Fibroblast of mammary gland (primary cell): ENCODE measurements at places on chromosomes 16 and 17.

- peak; percentile 20 for DNase-seq
Observed at GRCh38 chr17:30961209-30962188, 9.3 kb upstream of the RNF135 start.

GRCh38 chr16:361872-362701, 8.3 kb downstream of the MRPL28 start:
- DNase-seq: peak; percentile 72

DNA sequence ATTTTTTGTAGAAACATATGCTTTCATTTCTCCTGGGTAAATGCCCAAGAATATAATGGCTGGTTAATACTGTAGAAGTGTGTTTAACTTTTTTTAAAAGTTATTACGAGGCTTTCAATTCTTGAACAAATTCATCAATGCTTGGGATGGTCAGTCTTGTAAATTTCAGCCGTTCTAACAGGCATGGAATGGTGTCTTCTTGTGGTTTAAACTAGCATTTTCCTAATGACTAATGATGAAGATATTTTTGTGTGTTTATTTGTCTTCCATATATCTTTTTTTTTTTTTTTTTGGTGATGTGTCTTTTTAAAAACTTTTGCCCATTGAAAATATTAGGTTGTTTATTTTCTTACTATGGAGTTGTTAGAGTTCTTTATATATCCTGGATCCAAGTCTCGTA, 67.1 kb downstream of the MGAT5B start:
- DNase-seq: peak; percentile 30

GRCh38 chr17:39380144-39380543, 21.3 kb downstream of the FBXL20 start:
- DNase-seq: no peak

- no peak for DNase-seq
Observed at GRCh38 chr17:68197091-68197996, 50.5 kb upstream of the AMZ2 start.

DNA sequence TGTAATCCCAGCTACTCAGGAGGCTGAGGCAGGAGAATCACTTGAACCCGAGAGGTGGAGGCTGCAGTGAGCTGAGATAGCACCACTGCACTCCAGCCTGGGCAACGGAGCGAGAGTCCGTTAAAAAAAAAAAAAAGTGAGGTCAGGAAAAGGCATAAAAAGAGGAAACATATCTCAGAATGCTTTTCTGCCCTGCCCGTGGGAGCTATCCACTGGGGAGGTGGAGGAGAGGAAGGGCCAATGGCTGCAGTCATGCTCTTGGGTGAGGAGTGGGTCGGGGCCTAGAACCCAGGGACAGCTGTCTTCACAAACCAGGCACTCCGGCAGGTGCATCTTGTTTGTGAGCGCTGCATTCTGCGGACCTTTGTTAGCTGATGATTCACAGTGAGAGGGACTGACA, 60.0 kb upstream of the CDC42EP4 start:
- no peak for DNase-seq

- DNase-seq: peak; percentile 96
Observed at GRCh38 chr16:86363057-86363490, 147.3 kb upstream of the FOXF1 start.

GRCh38 chr17:34610506-34610905, 31.1 kb downstream of the TMEM132E start:
- no peak for DNase-seq

GRCh38 chr16:59295993-59296736, 562.0 kb upstream of the GOT2 start:
- no peak for DNase-seq

DNA sequence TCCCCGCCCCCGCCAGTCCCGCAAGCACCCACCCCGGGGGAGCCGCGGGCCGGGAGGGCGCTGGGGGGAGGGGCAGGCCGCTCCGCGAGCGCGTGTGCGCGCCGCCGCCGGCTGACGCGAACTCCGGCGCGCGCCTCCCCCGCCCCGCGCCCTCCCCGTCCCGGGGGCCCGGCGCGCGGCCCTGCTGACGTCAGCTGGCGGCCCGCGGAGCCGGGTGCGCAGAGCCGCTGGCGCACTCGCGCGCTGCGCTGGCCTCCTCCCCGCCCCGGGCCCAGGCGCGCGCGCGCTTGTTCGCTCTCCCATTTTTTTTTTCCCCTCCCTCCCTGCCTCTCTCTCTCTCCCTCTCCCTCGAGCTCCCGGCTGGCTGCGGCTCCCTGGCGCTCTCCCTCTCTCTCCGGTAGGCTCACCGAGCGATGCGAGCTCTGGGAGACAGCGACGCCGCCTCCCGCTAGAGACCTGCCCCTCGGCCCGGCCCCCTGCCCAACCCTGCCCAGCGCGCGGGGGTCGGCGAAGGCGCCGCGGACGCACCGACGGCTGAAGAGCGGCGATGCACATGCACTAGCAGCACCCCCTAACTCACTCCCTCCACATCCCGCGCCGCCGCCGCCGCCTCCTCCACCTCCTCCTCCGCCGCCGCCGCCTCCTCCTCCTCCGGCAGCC, at the start of gene GNAO1:
TSS of gene GNAO1 (plus strand) at position 334 of the 660 bp plus-strand sequence. CDS start 747 bp downstream, outside the sequence.
- peak; percentile 43 for DNase-seq

DNA sequence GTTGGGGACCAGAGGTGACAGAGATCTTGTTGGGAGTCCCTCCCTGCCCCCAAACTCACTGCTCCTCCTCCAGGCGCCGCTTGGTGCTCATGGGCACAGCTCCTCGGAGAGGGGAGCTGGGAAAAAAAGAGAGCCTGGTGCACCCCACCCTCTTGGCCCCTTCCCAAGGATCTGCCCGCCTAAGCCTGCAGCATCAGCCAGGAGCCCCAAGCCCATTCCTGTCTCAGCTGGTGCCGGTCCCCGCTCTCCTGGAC, 400 bp downstream of the HCFC1R1 start:
- DNase-seq: peak; percentile 74

DNA sequence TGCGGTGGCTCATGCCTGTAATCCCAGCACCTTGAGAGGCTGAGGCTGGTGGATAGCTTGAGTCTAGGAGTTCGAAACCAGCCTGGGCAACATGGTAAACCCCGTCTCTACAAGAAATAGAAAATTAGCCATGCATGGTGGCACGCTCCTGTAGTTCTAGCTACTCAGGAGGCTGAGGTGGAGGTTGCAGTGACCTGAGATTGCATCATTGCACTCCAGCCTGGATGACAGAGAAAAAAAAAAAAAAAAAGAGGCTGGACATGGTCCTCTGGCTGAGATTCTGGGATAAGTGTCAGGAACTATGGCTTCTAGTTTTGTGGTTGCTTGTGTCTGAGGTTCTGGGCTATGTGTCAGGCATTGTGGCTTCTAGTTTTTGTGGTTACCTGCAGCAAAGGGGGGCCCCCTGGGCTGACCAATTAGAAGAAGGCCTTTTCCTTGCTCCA, 7.0 kb downstream of the KSR1 start:
- no peak for DNase-seq

GRCh38 chr16:65023802-65024201, 98.1 kb downstream of the CDH11 start:
- no peak for DNase-seq

DNA sequence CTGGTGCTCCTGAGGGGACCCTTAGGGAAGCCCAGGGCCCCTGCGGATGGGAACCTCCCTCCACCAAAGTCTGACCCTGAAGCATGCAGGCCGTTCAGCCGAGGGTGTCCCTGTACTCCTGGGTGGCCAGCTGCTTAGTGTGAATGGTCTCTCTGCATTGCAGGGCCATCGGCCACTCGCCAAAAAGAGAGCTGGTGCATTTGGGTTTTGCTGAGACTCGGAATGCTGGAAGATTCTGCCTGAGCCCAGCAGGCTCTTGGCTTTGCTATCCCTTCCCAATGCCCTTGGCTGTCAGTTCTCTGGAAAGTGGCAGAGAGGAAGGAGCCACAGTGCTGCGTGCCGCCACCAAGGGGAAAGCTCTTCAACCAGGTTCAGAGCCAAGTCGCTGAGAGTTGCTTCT, 2.8 kb downstream of the MEOX1 start:
- no peak for DNase-seq

GRCh38 chr17:45925311-45925710, 31.0 kb downstream of the MAPT start:
- DNase-seq: no peak

DNA sequence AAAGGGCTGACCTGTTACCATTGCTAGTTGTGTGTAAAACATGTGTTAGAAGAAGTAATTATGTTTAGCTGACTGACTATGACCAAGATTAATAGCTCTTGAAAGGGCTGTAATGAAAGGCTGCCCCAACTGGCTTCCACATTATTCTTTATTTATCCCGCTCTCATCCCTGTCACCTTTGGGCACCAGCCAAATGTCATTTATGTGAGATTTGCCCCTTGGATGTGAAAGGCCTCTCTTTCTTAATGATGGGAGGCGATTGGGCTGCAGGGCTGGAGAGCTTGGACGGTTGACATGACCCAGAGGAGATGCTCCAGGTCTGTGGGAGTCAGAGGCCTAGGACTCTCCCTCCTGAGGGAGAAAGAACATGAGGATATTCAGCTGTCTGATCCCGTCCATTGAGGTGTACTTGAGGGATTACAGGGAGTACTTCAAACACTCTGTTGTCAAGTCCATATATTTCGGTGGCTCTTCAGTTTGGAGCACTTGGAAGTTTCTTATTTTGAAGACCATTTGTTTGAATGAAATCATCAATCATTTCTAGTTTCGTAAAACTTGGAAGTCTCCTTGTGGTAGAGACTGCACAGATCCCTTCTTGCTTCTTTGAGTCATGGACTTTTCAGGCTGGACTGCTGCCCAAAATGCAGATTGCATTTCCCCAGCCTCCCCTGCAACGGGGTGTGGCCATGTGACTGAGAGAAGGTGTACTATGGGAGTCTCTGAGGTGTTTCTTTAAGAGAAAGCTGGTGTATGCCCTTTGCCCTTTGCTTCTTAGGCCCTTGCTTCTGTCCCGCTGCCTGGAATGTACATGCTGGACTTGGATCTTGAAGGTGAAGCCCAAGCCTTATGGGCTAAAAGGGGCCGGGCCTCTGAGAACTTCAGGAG, 51.3 kb downstream of the FTO start:
- DNase-seq: peak; percentile 83

- peak; percentile 15 for DNase-seq
Observed at GRCh38 chr17:5380491-5381135, 38.8 kb downstream of the NUP88 start.

GRCh38 chr17:603406-604114, 111.1 kb downstream of the VPS53 start:
- DNase-seq: no peak

GRCh38 chr17:15290605-15291004, 25.5 kb upstream of the PMP22 start:
- no peak for DNase-seq

DNA sequence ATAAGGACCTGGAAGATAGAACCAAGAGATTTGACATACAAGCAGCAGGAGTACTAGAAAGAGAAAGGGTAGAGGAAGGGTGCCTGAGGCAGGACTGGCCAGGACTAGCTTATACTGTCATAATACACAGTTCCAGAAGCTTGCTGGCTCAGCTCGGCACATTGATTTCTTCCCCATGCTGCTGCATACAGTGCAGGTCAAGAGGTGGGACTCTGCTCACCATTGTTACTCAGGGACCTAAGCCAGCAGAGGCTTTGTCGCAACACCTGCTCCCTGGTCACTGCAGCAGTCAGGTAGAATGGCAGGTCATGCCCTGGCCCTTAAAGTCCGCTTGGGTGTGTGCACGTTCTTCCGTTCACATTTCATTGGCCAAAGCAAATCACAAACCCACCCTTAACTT, 32.8 kb downstream of the LDHD start:
- no peak for DNase-seq
